ENCODE measurements at places on chromosomes 6 and 20. TPM values are rescaled to one million over a fixed set of nuclear protein-coding genes. Genes with fewer than 3 reads are reported as not detected.

ALDH8A1 gene
- total RNA-seq: 0.41 TPM

TP53TG5 gene
- not detected for total RNA-seq

ENPP1 gene
- total RNA-seq: 7.1 TPM

TOX2 gene
- total RNA-seq: not detected

MMP24OS gene
- 79.8 TPM for total RNA-seq

SEC23B gene
- 61.5 TPM for total RNA-seq

TJAP1 gene
- total RNA-seq: 28.3 TPM

RGS17 gene
- 3.7 TPM for total RNA-seq

HEBP2 gene
- total RNA-seq: 32.6 TPM

TFAP2C gene
- 2.2 TPM for total RNA-seq
